ENCODE measurements at places on chromosomes 6 and 20. TPM values are rescaled to one million over a fixed set of nuclear protein-coding genes. Genes with fewer than 3 reads are reported as not detected.

GRCh38 chr6:135235716-135236115, 54.6 kb downstream of the MYB start:
- H3K36me3 ChIP-seq, result no peaks in the 10 kb centered on the region
- H3K4me3 ChIP-seq, result no peak overlapping the region
- no peaks in the 10 kb centered on the region for H3K27me3 ChIP-seq
- no peak overlapping the region for H3K27ac ChIP-seq

- peaks cover 8% of the 10 kb centered on the region for H3K4me1 ChIP-seq
- H3K27me3 ChIP-seq, result no peaks in the 10 kb centered on the region
- no peak for DNase-seq
Observed at GRCh38 chr20:25739615-25740320, 43.1 kb upstream of the ZNF337 start.

GRCh38 chr20:21719592-21720214, 14.2 kb downstream of the PAX1 start:
- H3K4me3 ChIP-seq, result no peak overlapping the region
- H3K27me3 ChIP-seq, result no peaks in the 10 kb centered on the region
- no peak overlapping the region for H3K27ac ChIP-seq
- no peaks in the 10 kb centered on the region for H3K36me3 ChIP-seq
- H3K4me1 ChIP-seq, result no peaks in the 10 kb centered on the region

DNA sequence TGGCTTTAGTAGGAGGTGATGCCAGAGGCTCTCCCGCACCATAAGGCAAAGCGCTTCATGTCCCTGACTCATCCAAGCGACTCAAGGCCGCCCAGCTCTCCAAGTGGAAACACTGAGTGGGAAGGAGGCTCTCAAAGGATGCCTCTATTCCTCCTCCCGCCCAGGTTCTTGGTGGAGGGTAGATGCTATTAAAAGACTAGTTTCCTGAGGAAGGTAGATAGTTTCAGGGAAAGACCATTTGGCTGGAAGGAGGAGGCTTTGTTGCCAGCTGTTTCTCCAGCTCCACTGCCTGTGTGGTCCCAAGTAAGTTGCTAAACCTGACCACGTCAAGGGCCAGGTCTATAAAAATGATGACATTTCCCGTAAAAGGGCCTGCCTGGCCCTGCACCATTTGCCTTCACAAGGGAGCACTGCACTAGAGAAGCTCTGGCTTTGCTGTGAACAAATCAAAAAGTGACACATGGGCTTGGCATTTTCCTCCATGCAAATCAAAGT, 48.2 kb downstream of the GMDS start:
- peak; percentile 49 for DNase-seq
- no peak overlapping the region for H3K4me3 ChIP-seq
- H3K27ac ChIP-seq, result no peak overlapping the region
- no peaks in the 10 kb centered on the region for H3K27me3 ChIP-seq
- H3K4me1 ChIP-seq, result peaks cover 15% of the 10 kb centered on the region

DNA sequence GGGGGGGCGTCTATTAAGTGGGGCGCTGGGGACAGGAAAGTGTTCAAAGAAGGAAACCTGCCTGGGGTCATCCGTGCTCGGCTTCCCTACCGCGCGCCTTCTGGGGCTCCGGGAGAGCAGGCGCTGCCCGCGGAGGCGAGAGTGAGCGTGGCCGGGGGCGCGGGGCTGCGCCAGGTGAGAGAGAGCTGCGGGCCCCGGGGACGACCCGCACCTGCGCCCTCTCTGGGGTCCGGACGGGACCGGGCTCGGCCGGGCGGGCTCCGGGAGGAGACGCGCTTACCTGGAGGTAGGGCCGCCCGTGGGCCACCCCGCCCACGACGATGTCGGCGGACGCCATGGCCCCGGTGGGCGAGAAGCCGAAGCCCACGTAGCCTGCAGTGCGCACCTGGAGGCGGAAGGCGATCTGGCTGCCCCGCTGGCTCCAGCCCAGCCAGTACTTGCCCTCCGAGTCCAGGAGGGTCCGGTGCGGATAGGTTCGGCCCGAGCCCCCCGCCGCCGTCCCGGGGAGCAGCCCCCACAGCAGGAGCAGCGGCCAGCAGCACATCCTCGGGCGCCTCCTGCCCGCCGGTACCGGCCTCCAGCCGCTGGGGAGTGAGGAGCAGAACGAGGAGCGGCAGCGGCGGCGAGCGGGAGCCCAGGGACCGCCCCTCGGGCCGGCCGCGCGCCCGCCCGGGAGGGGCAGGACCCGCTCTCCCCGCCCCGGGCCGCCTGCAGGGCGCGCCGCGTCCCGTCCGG, at the start of gene MOXD1:
Gene MOXD1, minus strand, starts transcription at position 593 of the 735 bp plus-strand sequence. Its CDS starts 49 bp downstream, at position 544.
- no peaks in the 10 kb centered on the region for H3K27me3 ChIP-seq
- H3K27ac ChIP-seq, result no peak within 1 kb of the TSS
- peak within 1 kb of the TSS; percentile 82 for H3K4me3 ChIP-seq
- no peaks in the 10 kb centered on the region for H3K36me3 ChIP-seq
- peaks cover 45% of the 10 kb centered on the region for H3K4me1 ChIP-seq

DNA sequence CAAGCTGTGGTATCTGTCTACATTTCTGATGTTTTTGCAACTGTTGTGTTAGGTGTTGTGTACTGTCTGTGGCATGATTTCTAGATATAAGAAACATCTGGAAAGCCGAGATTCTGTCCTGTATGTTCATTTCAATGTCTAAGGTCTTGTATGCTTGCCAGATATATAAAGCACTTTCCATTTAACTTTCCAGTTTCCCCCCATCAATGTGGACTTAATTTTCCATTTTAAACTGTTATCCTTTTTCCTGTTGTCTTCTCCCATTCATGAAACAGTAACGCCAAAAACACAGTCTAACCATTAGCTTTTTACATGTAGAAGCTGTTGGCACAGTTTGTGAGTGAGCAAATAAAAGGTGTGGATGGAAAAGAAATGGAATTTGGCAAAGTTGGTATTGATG, 181.6 kb downstream of the FARS2 start:
- no peaks in the 10 kb centered on the region for H3K36me3 ChIP-seq
- no peak overlapping the region for H3K27ac ChIP-seq
- H3K27me3 ChIP-seq, result no peaks in the 10 kb centered on the region
- H3K4me3 ChIP-seq, result no peak overlapping the region

- DNase-seq, result no peak
- no peak overlapping the region for H3K27ac ChIP-seq
- no peaks in the 10 kb centered on the region for H3K4me1 ChIP-seq
- no peaks in the 10 kb centered on the region for H3K36me3 ChIP-seq
- no peak overlapping the region for H3K4me3 ChIP-seq
- no peaks in the 10 kb centered on the region for H3K27me3 ChIP-seq
Observed at GRCh38 chr6:66814156-66814555, 1107.1 kb upstream of the EYS start.

- H3K4me1 ChIP-seq, result peaks cover 36% of the 10 kb centered on the region
- H3K27me3 ChIP-seq, result no peaks in the 10 kb centered on the region
Observed at GRCh38 chr6:110547266-110547964, 71.0 kb upstream of the SLC22A16 start.

DNA sequence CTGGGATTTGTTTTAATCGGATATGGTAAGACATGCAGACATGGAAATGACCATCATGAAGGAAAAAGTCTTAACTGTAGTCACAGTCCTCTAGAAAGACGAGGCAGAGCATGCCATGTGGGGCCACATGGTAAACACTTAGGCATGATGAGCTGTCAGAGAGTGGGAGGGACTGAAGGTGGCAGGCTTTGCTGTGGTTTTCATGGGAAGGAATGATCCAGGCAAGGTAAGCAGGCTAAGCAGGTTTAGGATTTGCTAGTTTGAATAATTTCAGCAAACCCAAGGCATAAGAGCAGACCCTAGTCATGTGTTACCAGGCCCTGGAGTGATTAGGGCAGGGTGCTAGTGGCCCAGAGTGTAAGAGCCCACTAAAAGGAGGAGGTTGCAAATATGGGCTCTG, 47.2 kb upstream of the STMND1 start:
- no peak overlapping the region for H3K27ac ChIP-seq
- H3K36me3 ChIP-seq, result no peaks in the 10 kb centered on the region
- H3K27me3 ChIP-seq, result no peaks in the 10 kb centered on the region

DNA sequence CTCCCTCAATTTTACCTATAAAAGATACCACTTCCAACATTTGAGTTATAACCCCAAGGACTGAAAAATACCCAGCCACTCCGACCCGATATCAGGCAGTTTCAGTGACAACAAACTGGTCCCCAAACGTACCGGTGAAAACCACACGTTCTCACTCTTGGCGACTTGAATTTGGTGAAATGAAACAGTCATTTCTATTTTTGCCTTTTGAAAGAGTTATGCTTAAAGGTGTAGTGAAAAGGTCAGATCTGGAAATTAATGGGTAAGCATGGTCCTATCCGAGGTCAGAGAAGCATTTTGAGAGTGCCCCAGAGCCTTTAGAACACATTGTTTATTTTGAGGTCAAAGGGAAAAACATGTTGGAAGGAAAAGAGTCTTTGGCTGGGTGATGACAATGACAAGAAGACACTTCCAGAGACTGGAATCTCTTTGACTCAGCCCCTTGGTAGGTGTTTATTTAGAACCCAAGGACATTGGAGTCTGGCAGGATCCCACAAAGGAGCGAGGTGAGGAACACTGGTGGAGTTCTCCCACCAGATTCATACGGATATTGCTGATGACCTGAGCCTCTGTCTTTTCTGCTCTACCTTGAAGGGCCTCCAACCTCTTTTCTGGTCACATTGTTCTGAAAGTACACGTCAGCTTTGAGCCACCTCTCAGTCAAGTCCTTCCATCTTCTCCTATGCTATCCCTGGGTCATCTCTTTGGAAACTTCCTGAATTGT, 235.0 kb downstream of the GMPR start:
- peak overlapping the region; percentile 47 for H3K27ac ChIP-seq
- peaks cover 9% of the 10 kb centered on the region for H3K36me3 ChIP-seq
- DNase-seq, result peak; percentile 29
- H3K27me3 ChIP-seq, result no peaks in the 10 kb centered on the region
- H3K4me3 ChIP-seq, result no peak overlapping the region

- no peaks in the 10 kb centered on the region for H3K4me1 ChIP-seq
- H3K36me3 ChIP-seq, result no peaks in the 10 kb centered on the region
- peaks cover 8% of the 10 kb centered on the region for H3K27me3 ChIP-seq
Observed at GRCh38 chr6:32816746-32817204, at the start of gene HLA-DOB. TSS of gene HLA-DOB (minus strand) at chr6:32817002. CDS start at chr6:32816951, 51 bp downstream.

DNA sequence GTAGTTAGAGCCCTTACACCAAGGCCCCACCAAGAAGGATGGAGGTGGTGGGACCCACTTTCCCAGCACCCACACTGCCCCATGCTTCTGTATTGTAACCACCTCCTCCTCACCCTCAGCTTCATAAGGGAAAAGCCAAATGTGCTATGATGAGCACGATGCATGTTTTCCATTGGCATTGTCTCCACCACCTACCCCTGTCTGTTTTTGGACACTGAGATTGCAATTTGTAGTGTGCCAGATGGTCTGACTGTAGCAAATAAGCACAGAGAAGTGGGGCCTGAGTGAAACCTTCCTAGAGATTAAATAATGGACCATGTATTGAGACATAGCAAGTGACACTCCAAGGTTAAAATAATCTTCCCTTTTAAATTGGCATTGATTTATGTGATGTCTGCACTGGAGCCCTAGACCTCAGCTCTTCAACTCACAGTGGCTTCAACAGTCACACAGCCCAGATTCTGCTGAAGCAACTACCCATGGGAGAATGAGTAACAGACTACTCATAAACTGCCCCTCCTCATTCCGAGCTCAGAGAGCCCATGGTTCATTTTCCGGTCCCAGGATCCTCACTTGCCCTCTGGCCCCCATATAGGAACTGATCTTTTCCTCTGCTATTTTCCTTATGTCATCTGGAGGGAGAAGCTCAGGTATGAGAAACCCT, 177.9 kb downstream of the COL9A1 start:
- no peaks in the 10 kb centered on the region for H3K27me3 ChIP-seq
- no peaks in the 10 kb centered on the region for H3K4me1 ChIP-seq
- DNase-seq, result no peak
- no peak overlapping the region for H3K27ac ChIP-seq
- H3K4me3 ChIP-seq, result no peak overlapping the region

GRCh38 chr6:65979120-65979519, 272.1 kb upstream of the EYS start:
- H3K4me3 ChIP-seq, result no peak overlapping the region
- H3K36me3 ChIP-seq, result no peaks in the 10 kb centered on the region
- no peaks in the 10 kb centered on the region for H3K4me1 ChIP-seq
- H3K27me3 ChIP-seq, result no peaks in the 10 kb centered on the region
- DNase-seq, result no peak

GRCh38 chr20:2290486-2290885, 5.3 kb upstream of the TGM3 start:
- H3K4me1 ChIP-seq, result peaks cover 57% of the 10 kb centered on the region
- no peak for DNase-seq
- no peak overlapping the region for H3K4me3 ChIP-seq
- H3K27ac ChIP-seq, result no peak overlapping the region
- no peaks in the 10 kb centered on the region for H3K36me3 ChIP-seq

DNA sequence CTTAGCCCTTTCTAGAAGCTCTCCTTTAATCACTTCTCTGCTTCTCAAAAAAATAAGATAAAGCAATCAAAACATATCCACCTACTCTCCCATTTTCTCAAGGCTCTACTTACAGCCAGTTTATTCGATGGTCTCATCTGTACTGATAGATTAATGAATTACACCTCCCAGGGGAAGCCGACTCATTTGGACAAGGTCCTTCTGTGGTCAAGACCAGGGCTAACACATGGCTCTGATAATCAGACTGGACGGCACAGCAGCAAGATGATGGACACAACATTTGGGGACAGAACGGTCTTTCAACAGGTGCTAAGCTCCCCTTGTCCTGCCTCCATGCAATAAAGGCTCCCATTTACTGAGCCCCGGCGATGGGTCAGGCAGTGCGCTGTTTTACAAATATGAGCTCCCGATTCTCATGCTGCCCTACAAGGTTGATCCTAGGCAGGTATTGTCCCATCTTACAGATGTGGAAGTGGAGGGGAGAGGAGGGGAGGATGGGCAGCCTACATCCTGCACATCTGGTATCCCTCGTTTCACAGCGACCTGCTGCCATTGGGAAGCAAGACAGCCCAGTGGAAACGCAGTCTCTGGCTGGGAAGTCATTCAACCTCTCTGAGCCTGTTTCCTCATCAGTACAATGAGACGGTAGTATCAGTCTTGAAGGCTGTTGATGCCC, 15.7 kb downstream of the CPNE5 start:
- DNase-seq, result no peak
- peaks cover 15% of the 10 kb centered on the region for H3K4me1 ChIP-seq
- no peaks in the 10 kb centered on the region for H3K36me3 ChIP-seq
- H3K27me3 ChIP-seq, result no peaks in the 10 kb centered on the region
- no peak overlapping the region for H3K4me3 ChIP-seq

The FAM217A gene
- not detected for total RNA-seq

The SNHG17 gene
- total RNA-seq, result 10.3 TPM

The RUNX2 gene
- 10.3 TPM for total RNA-seq

The CBLN4 gene
- not detected for total RNA-seq

The LST1 gene
- total RNA-seq, result not detected

The LINC00237 gene
- total RNA-seq, result not detected

The GPX5 gene
- not detected for total RNA-seq
